ENCODE measurements at places on chromosomes 5 and 9.

GRCh38 chr5:151021746-151022145 lies 1.4 kb downstream of the GPX3 start:
- no peak for DNase-seq

DNA sequence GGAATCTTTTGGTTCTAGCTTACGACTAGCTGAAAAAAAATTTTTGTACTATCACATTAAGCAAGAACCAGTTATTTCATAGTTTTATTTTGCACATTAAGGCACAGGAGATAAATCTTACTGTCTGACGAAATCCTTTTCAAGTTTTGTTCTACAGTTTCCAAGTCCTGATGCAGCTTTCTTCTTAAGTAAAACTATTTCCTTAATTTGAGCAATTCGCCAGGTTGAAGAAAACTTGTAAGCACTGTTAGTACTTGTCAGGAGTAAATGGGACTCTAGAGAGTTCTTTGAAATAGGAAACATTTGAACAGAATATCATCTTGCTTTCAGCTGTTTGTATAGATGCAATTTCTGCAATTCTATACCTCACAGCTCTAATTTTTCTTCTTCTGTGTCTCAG lies 318.8 kb upstream of the ELAVL2 start:
- DNase-seq: no peak

DNA sequence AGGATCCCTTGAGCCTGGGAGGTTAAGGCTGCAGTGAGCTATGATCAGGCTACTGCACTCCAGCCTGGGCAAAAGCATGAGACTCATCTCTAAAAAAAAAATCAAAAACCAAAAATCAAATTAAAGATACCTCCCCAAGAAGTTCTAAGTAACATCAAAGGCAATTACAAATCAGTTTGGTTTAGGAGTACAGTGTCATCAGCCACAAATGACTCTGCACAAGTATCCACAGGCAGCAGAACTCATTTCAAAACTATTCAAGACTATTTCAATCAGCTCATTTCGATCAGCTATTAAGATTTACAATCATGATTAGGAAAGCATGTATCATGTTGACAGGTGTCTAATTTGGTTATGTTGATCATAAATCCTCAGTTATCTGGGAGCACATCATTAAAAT lies 19.1 kb downstream of the TRMO start:
- DNase-seq: no peak

DNA sequence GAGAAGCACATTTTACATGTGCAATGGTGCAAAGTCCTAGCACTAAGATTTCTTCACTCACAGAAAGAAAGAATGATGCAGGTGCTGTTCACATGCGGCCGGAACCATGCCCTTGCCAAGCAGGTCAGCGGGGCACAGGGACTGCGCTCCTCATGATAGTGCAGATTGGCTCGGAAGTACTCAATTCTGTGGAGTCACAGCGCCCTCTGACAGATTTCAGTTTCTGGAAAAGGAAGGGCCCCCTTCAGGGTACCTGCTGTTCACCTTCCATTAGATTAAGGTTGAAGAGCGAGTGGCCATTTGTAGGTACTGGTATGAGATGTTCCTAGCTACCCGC lies 75.7 kb downstream of the TMC1 start:
- DNase-seq: no peak

- no peak for DNase-seq
These were observed 15.3 kb upstream of the PRUNE2 start for GRCh38 chr9:76921165-76921564.

Measured in GOT3 (cell line).